ENCODE measurements at places on chromosomes 12 and 14.
A peak's percentile ranks its signal among the peaks of the same experiment; 100 is the strongest.

- DNase-seq = no peak
Measured at GRCh38 chr12:59084511-59085375, 164.4 kb upstream of the LRIG3 start.

DNA sequence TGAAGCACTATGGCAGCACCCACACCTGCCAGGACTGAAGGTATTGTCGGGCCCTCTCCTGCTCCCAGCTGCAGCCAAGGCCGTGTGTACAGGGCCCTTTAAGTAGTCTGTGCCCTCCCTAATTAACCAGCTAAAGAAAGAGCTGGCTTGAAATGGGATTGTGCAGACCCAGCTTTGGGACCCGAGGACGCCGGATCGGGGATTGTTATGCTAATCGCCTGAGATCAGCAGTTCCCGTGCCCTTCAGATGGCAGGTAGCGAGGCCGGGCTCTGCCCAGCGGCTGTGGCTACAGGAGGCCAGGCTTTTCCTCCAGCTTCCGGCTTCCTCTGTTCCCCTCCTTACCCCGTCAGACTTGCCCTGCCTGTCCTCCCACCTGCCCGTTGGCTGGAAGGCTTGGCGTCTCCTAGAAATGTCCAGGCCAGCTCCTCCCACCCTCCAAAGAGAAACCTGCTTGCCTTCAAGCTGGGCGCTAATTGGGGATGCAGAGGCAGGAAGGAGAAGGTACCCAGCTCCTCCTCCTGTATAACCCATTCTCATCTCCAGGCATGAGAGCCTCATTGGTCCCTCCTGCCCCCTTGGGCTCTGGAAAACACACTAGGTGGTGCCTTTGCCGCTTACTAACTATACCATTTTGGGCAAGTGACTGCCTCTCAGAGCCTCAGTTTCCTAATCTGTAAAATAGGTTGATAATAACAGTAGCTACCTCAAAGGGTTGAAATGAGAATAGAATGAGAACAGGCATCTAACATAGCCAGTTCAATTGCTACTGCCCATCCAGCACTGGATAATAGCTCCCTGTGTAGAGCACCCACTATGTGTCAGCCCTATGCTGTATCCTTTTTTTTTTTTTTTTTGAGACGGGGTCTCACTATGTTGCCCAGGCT is 25.8 kb upstream of the MSI1 start:
- peak; percentile 81 for DNase-seq

DNA sequence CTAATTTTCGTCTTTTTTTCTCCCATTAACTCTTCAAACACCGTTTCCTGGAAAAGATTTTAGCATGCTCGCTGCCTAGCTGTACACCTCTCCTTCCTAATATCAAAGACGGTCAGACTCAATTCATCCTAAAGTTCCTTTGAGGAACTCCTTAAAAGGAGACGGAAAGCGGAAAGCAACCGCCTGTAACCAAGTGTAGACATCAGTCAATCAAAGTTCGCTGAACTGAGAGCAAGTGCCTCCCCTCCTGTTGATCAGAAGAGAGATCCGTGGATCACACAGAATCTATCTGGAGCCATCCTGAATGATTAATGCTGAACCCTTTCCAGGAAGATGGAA is 412 bp upstream of the TEP1 start:
- peak; percentile 82 for DNase-seq

GRCh38 chr12:129532707-129533499 is 370.9 kb downstream of the TMEM132D start:
- no peak for DNase-seq

DNA sequence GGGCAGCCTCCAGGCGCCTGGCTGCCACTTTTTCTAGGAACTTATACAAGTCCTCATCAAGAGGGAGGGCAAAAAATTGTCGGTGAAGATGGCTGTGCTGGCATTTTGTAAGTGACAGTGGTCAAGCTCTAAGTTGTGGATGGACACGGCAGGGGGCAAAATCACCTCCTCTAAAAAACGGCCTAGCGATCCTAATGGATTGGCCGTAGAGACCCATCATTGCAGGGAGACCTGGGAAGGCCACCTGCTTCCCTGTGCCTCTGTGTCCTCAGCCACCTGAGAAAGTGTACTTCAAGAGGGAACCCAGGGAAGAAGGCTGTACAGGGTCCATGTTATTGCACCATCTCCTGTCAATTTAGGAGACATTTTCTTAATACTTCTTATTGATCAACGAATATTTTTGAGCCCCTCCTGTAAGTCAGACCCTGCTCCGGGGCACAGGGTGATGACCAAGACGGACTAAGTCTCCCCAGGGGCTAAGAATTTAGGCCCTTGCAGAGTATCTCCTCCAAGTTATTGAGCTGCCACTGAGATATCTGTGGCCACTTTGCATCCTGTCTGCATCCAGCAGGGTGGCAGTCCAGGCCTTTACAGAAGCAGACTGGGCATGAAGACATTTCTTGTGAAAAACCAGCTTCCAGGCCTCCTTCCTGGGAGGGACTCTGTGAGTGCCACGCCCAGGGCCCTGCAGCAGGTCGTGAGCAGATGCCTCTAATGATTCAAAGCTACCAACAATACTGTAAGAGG is 40.5 kb downstream of the PSMA6 start:
- no peak for DNase-seq

- no peak for DNase-seq
Measured at GRCh38 chr12:130476451-130477135, 138.9 kb downstream of the PIWIL1 start.

- no peak for DNase-seq
Measured at GRCh38 chr12:116600959-116601918, 42.1 kb downstream of the MAP1LC3B2 start.

- DNase-seq = no peak
Measured at GRCh38 chr14:30678926-30679431, 56.9 kb downstream of the SCFD1 start.

DNA sequence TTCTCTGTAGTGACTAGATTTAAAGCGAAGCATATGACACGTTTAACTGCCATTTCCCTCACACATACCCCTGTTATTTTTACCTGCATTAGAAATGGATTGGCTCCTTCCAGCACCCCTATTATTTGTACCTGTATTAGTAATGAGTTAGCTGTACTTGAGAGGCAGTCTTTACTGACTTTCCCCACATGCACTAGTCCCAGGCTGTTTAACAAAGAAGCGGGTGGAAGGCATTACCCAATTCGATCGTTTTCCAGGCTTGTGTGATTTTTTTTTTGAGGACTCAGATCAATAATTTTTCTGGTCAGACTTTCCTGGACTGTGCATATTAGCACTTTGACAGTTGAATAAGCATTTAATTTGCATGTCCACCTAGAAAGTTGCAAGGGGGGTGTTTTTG is 46.4 kb downstream of the RAD52 start:
- DNase-seq = no peak

DNA sequence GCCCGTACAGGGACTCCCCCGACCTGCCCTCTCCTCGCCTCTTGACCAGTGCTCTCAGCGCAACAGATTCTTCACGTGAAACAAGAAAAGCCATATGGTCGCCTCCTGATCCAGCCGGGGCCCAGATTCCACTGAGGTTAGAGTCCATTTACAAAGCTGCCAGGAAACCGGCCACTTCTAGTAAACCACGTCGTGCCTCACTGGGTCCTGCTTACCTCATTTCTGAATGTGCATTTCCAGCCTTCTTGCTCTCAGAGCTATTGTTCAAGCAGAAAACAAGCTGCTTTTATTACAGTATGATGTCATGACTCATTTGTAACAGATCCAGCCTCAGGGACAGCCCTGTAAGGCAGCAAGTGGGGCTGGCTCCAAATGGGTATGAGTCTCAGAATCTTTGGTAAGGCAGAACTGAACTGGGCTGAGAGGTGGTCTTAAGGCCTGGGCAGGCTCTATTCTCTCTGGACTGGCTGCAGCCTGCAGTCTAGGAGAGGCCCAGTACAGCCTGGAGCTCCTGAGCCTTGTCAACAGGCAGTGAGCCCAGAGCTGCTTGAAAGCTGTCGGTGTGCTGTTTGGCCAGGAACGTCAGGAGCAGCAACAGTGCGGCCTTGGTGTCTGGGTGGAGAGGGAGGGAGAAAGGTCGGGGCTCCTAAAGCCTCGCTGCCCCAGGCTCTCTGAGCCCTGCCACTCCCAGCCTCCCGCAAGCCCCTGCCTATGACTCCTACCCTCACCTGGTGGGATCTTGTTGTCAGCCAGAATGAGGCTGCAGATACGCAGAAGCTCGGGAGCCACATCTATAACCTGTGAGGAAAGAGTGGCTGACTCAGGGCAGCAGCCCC is 8.3 kb downstream of the REC8 start:
- no peak for DNase-seq

DNA sequence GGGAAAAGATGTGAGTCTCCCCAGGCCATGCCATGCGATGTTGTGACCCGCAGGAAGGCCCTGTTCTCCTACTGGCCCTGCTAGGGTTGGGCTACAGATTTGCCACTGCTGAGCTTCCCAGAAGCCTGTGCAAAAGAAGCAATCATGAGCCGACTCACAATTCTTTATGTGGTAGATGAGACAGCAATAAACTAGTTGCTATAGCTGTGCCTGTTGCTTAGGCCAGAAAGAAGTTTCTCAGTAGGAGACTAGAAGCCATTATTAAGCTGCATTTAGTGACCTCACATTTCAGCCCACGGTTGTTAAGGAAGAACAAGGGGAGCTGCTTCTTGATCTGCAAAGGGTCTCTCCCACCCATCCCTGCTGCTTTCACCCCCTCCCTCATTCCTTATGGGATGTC is 239.4 kb upstream of the CRY1 start:
- no peak for DNase-seq

- peak; percentile 16 for DNase-seq
Measured at GRCh38 chr12:47819138-47819895, 386 bp downstream of the HDAC7 start.

DNA sequence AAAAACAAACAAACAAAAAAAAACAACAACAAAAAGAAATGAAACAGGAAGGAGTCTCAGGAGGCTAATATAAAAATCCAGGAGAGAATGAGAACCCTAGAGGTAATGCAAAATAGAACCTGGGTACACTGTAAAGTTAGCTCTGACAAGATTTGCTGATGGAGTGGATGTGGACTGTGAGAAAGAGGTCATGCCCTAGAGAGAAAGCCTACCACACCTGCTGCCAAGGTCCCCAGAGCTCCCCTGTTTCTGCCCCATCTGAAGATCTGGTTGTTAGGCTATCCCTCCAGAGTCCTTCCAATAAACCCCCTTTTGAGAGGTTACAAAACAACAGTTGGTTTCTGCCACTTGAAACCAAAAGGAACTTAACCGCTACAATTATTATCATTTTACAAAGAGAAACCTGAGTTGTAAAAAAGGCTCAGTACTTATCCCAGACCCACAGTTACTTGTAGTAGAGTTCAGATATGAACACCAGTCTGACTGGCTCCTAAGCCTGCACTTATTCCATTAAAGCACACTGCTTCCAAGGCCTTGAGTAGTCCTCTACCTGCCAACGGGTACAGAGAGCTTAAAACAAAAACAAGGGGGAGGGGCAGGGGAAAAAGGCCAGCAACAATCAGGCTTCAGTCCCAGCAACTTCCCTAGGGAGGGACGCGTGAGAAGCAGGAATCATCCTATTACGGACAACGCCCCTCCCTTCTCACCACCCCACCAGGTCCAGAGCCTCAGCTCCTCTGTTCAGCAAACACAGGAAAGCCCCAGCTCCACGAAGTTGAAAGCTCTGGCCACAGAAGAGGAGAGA is 27.7 kb downstream of the PPP1R13B start:
- DNase-seq = peak; percentile 98

- no peak for DNase-seq
Measured at GRCh38 chr14:22026527-22026926, 352.9 kb upstream of the OR4E1 start.

GRCh38 chr12:72989458-72989947 is 717.3 kb downstream of the TRHDE start:
- no peak for DNase-seq

GRCh38 chr12:40117818-40118217 is 11.9 kb upstream of the SLC2A13 start:
- no peak for DNase-seq

DNA sequence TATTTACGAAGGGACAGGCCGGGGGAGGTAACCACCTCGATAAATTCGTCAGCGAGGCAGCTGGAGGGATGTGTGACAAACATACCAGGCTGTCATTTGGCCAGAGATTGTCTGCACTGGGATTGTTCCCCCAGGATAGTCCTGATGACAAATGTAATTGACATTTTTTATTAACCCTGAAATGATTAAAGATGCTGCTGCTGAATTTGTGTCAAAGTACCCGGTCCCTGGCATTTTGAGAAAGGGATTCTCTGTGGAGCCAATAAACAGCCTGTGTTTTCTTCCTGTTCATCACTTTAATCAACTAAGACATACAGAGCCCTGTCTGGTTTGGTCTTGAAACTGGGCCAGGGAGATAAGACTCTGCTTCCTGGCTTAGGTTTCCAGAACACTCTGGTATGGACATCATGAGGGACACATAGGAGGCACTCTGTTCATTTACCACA is 117.6 kb downstream of the SLC25A47 start:
- DNase-seq = no peak

GRCh38 chr12:24198070-24198469 is 248.6 kb upstream of the SOX5 start:
- no peak for DNase-seq

- DNase-seq = peak; percentile 89
Measured at GRCh38 chr12:103334466-103334865, 161.3 kb downstream of the C12orf42 start.
